ENCODE measurements at places on chromosomes 3 and 15.

- DNase-seq, result no peak
Observed at GRCh38 chr15:72472992-72473610, 1.0 kb upstream of the ARIH1 start.

GRCh38 chr3:29697989-29698388, 417.1 kb downstream of the RBMS3 start:
- no peak for DNase-seq

GRCh38 chr3:141454906-141455602, 31.8 kb upstream of the RASA2 start:
- DNase-seq, result peak; percentile 27

DNA sequence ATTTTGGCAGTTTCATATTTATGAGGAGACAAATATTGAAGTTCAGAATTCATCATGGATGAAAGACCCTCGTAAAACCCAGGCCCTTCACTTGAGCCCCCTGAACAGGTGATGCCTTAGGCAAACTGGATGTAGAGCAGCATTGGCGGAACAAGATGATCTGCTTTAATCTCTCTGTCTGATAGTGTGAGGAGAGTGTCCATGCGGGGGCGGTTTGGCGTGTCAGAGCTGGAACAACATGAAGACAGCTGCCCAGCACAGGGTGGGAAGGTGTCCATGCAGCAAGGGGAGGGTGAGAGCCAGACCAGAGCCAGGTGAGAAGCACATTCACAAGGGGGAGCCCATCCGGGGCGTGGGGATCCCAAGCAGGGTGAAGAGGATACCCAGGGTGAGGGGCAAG, 31.8 kb upstream of the ANP32A start:
- DNase-seq, result no peak

- no peak for DNase-seq
Observed at GRCh38 chr15:78038585-78039247, 38.8 kb downstream of the TBC1D2B start.

DNA sequence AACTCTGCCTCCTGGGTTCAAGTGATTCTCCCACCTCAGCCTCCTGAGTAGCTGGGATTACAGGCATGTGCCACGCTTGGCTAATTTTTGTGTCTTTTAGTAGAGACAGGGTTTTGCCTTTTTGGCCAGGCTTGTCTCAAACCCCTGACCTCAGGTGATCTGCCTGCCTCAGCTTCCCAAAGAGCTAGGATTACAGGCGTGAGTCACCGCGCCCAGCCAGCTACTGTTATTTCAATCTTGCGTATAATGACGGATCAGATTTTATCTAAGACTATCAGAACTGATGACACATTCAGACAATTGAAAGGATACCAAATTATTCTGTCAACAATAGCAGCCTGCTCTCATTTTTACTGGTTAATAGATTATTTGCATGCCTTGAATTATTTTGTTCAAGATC, 612.2 kb downstream of the ZIC1 start:
- no peak for DNase-seq

DNA sequence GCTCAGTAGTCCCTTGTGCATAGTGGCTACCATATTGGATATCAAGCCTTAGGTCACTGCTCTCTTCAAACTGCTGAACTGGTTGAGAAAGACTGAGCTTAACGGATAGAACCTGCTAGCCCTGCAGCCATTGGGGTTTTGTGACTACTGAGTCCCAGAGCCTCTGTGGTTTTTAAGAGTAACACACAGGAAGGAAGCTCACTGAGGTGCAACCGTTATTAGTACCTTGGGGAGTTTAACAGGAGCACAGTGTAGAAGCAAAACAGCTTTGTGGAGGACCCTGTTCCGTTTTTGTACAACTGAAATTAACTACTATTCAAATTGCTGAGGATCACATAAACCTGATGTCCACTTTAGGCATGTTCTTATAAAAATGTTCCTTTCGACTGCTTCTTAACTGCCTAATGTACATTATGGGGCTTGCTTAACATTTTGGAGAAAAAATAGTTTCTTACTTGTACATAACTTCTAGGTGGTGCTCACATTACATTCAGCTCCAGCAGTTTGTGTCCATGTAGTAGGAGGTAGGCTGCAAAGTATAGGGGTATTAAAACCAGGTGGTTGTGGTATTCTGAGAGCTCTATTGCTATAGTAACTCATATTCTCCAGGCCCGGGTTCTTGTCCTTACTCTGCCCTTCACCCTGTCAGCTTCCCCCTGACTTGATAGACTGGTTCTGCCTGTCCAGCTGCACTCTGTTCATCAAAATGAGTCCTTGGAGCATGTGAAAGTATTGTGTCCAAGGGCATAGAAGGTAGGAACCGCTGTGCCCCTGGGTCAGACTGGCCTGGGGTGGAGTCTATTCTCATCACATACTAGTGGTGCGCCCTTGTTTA, 17.3 kb downstream of the PXK start:
- peak; percentile 46 for DNase-seq

GRCh38 chr3:24196526-24196925, 251.4 kb downstream of the NR1D2 start:
- DNase-seq, result no peak

DNA sequence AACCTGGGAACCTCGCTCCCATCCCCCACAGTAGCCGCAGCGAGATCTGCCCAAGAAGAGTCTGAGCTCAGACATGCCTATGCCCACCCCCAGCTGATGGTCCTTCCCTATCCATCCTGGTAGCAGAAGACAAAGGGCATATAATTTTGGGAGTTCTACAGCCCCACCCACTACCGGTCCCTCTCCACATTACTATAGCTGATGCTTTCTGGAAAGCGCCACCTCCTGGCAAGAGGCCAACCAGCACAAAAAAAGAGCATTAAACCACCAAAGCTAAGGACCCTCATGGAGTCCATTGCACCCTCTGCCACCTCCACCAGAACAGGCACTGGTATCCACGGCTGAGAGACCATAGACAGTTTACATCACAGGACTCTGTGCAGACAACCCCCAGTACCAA, 168.4 kb downstream of the MEGF11 start:
- peak; percentile 28 for DNase-seq

- no peak for DNase-seq
Observed at GRCh38 chr15:31752065-31752762, 278.1 kb upstream of the CHRNA7 start.

- DNase-seq, result no peak
Observed at GRCh38 chr15:57150066-57150865, 226.0 kb upstream of the CGNL1 start.

DNA sequence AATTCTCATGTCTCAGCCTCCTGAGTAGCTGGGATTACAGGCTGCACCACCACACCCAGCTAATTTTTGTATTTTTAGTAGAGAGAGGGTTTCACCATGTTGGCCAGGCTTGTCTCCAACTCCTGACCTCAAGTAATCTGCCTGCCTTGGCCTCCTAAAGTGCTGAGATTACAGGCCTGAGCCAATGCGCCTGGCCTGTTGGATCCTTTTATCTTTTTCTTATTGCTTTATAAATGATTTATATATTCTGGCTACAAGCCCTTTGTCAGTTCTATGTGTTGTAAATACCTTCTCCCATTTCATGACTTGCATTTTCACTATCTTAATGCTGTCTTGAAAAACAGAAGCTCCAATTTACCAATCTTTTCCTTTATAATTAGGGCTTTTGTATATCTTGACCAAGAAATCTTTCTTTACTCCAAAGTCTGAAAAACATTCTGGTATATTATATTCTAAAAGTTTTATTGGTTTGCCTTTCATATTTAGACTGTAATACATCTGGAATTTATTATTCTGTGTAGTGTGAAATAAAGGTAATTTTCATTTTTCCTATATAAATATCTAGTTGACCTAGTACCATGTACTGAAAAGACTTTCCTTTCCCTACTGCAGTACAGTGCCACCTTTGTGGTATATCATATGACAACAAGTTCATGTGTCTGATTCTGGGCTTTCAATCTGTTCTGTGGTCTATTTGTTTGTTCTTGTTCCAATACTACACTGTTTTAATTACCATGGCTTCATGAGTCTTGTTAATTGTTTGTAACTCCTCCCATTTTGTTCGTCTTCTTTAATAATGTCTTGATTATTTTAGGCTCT, 52.9 kb upstream of the RNU6-1 start:
- DNase-seq, result no peak

GRCh38 chr3:189773056-189773455, 141.9 kb downstream of the TP63 start:
- no peak for DNase-seq

- DNase-seq, result peak; percentile 63
Observed at GRCh38 chr3:49476563-49476962, 6.5 kb downstream of the DAG1 start.

DNA sequence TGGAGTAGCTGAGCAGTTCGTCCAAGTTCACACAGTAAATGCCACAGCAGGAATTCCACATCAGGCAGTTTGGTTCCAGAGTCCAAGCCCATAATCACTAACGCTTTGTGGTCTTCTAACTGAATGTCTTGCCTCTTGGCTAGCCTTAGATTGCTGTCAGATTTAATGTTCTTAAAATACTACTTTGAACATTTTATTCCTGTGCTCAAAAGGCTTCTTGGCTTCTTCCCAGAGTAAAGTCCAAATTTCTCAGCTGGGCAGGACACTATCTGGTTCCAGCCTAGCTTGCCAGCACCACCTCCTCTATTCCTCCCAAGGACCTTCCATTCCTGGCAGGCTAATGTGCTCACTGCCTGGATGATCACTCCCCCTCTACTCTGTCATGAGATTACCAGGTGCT, 256.9 kb downstream of the SQOR start:
- no peak for DNase-seq

DNA sequence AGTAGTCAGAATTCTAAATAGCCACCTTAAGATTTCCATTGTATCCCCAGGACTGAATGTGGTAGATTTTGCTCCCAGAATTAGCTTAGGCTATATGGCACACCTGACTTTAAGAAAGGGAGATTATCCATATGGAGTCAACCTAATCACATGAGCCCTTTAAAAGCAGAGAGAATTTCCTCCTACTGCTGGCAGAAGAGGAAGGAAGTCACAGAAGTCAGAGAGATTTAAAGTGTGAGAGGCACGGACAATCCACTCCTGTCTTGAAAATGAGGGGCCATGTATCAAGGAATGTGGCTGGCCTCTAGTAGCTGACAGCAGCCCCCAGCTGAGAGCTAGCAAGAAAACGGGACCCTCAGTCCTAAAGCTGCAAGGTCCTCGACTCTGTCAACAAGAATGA, 26.8 kb downstream of the LRRC31 start:
- DNase-seq, result no peak

GRCh38 chr15:63351170-63351569, 30.5 kb downstream of the CA12 start:
- DNase-seq, result no peak

GRCh38 chr15:56051676-56052075, 58.3 kb upstream of the NEDD4 start:
- DNase-seq, result no peak

GRCh38 chr3:39343076-39343717, 13.7 kb downstream of the CCR8 start:
- no peak for DNase-seq

DNA sequence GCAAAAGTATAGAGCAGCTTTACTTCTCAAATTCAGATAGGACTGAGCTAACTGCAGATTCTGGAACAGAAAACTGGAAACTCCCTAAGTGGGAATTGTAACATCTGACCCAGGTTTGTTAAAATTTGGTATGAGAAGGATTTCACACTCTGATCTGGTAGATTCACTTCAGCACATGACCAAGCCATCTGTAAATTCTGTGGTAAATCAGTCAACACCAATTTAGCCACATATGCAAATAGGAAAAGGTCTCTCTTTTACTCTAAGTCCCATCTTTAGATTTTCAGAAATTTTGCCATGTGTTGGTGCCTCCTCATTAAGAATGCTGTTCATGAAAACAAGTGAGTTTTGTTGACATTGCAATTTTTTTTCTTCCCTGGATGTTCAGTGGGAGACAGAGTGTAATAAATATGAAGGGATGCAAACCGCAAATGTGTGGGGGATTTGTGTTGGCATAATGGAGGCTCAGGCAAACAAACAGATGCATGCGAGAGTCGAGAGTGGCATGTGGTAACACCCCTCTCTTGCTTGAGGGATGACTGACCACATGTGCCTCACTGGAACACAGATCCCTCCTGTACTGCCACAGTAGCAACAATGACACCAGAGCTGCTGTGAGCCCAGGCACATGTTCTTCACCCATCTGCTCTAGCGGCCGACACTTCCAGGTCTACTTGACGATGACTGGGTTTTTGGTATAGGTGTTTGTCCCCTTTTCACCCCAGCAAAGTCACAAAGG, 146.6 kb downstream of the FEZF2 start:
- DNase-seq, result no peak

DNA sequence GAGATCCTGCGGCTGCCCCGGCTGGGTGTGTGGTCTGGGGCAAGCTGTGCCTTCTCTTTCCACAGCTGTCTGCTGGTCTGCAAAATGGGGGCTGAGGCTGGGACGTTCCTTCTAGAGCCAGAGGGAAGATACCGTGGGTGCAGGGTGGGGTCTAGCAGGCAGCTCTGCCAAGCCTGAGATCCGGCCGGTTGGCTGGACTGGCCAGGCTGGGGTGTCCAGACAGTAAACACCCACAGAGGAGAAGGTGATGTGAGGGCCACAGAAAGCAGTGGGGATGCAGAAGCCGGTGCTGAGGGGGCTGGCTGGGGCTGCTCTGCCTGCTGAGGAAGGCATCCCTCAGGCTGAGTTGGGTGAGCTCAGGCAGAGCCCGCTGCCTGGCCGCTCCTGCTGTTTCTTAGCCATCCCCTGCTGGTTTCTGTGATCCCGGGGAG, 46.1 kb downstream of the FBLN2 start:
- DNase-seq, result no peak

DNA sequence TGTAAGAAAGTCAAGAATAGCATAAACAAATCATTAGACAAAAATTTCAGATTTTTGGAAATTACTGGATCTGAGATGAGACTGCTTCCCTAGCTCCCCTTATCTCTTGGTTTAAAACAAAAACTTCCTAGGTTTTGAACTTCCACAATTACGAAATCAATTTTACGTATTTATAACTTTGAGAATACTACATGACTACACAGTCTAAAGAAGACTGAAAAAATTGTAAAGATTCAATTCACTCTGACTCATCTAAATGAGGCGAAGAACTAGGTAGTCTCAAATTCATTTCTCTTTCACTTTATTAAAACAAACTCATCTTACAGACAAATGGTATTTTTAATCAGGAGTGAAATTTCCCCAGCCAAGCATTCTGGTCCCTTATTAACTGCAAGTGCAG, 10.3 kb downstream of the CCDC54 start:
- no peak for DNase-seq

DNA sequence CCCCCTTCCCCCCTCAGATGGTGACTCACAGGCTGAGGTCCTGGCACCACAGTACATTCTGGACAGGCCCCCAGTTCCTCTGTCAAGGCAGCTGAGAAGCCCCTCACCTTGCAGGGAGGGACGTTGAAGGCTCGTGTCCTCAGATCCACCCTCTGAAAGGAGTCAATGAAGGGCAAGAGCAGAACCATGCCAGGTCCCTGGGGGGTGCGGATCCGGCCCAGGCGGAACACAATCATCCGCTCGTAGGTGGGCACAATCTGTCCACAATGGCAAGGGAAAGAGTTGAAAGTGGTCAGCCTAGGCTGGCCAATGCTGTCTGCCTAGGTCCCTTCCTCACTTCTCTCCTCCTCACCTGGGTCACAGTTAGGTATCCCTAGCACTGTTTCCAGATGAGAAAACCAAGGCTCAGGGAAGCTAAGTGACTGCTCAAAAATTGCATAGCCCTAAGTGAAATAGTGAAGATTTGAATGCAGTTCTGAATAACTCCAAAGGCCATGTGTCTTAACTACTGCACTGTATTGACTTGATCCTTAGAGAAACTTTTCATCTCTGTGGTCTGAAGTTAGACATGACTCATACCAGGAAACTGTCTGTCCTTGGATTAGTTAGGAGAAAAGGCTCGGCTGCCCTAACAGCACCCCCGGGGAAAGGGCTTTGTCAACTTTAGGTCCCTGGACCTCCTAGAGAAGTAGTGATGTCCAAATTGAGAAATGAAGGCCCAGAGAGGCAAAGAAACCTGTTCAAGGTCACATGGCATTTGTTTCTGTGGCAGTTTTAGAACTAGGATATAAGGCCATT, 2.9 kb downstream of the STOML1 start:
- DNase-seq, result no peak
